ENCODE measurements at places on chromosomes 2 and 18. TPM values are rescaled to one million over a fixed set of nuclear protein-coding genes. Genes with fewer than 3 reads are reported as not detected.

- peaks cover 4% of the 10 kb centered on the region for H3K36me3 ChIP-seq
- no peak overlapping the region for H3K4me3 ChIP-seq
- no peak overlapping the region for H3K27ac ChIP-seq
- peaks cover 6% of the 10 kb centered on the region for H3K4me1 ChIP-seq
- H3K27me3 ChIP-seq: no peaks in the 10 kb centered on the region
Observed at GRCh38 chr2:145116834-145117725, 597.2 kb upstream of the ZEB2 start.

GRCh38 chr2:64189167-64189566 is 44.9 kb upstream of the PELI1 start:
- no peak overlapping the region for H3K4me3 ChIP-seq
- no peaks in the 10 kb centered on the region for H3K27me3 ChIP-seq
- no peak overlapping the region for H3K27ac ChIP-seq
- H3K36me3 ChIP-seq: no peaks in the 10 kb centered on the region

GRCh38 chr2:214376618-214377285 is 34.1 kb upstream of the VWC2L start:
- no peaks in the 10 kb centered on the region for H3K27me3 ChIP-seq
- no peak overlapping the region for H3K4me3 ChIP-seq
- DNase-seq: no peak
- no peak overlapping the region for H3K27ac ChIP-seq
- H3K36me3 ChIP-seq: no peaks in the 10 kb centered on the region

DNA sequence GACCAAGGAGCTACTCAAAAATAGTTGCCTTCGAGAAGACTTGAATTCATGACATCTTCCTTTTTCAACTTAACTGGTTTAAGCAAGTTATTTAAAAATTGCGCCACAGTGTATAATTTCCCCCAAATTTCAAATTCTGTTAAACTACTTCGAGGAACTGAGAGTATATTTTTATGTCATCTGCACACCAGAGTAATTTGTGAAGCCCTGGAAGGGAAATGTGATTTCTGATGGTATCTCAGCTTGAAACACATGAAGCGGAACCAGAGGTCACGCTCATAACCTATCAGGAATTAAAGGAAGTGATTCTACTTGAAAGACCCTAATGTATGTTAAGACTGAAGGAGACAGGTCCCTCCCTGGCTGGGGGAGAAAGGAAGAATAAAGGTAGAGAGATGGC is 33.9 kb upstream of the DARS1 start:
- H3K27ac ChIP-seq: no peak overlapping the region
- peaks cover 5% of the 10 kb centered on the region for H3K36me3 ChIP-seq
- peaks cover 4% of the 10 kb centered on the region for H3K4me1 ChIP-seq
- no peak for DNase-seq

GRCh38 chr2:99389371-99389770 is 52.2 kb downstream of the EIF5B start:
- no peak for DNase-seq
- H3K27ac ChIP-seq: no peak overlapping the region
- no peaks in the 10 kb centered on the region for H3K27me3 ChIP-seq
- H3K4me3 ChIP-seq: no peak overlapping the region
- H3K4me1 ChIP-seq: no peaks in the 10 kb centered on the region

DNA sequence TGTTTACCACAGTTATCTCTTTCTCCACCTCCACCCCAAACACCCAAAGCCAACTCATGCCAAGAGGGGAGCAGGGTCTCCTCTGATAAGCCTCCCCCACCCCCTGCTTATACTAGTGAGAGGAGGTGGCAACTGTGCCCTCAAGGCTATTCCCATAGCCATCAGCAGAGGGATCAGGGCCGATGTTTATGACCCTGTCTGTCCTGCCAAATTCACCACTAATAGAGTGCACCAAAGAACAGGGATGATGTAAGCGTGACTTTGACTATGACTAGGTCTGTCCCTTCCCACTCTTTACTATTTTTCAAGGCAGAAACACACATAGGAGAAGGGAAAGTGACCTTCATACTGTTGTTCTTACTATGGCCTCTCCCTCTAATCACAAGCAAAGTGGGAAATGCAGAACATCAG is 74.6 kb downstream of the CLHC1 start:
- no peaks in the 10 kb centered on the region for H3K36me3 ChIP-seq
- peaks cover 30% of the 10 kb centered on the region for H3K4me1 ChIP-seq
- no peak overlapping the region for H3K4me3 ChIP-seq
- DNase-seq: peak; percentile 60
- H3K27me3 ChIP-seq: no peaks in the 10 kb centered on the region
- H3K27ac ChIP-seq: peak overlapping the region; percentile 54

GRCh38 chr2:54208364-54209240 is 47.4 kb downstream of the TSPYL6 start:
- H3K4me3 ChIP-seq: no peak overlapping the region
- H3K36me3 ChIP-seq: no peaks in the 10 kb centered on the region
- no peaks in the 10 kb centered on the region for H3K27me3 ChIP-seq
- no peak overlapping the region for H3K27ac ChIP-seq

DNA sequence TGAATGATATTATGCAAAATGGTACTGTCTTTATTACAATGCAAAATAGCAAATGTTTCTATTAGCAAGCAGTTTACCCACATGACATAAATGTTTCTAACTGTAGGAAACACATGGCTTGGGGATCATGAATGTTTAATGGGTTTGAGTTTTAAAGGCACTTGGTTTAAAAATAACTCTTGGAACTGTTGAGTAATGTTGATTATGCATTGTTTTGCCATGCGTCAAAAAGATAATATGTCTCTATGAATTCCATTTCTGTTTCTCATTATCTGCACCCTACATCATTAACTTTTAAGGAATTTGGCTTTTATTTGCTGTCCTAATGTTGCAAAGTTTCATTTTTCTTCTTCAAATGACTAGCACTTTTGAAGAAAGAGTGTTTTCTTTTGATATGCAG is 1355.5 kb downstream of the SUCLG1 start:
- peaks cover 8% of the 10 kb centered on the region for H3K4me1 ChIP-seq
- H3K27ac ChIP-seq: peak overlapping the region; percentile 65
- DNase-seq: peak; percentile 30
- no peaks in the 10 kb centered on the region for H3K36me3 ChIP-seq

DNA sequence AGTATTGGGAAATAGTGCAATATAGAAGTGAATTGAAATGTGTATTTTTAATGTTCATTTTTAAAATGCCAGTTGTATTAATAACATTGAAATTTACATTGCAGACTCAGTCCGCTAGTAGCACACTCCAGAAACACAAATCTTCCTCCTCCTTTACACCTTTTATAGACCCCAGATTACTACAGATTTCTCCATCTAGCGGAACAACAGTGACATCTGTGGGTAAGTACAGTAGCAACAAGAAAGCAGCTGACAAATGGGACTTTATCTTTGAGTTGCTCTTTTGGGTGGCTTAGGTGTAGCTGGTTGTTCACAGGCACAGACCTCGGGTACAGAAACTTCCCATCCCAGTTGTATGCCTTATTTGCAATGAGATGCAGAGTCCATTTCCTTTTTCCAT is 118.2 kb upstream of the IL1R2 start:
- H3K4me3 ChIP-seq: no peak overlapping the region
- no peaks in the 10 kb centered on the region for H3K4me1 ChIP-seq

GRCh38 chr2:67318993-67319481 is 78.1 kb upstream of the ETAA1 start:
- H3K27ac ChIP-seq: no peak overlapping the region
- no peak for DNase-seq
- H3K4me3 ChIP-seq: no peak overlapping the region
- no peaks in the 10 kb centered on the region for H3K27me3 ChIP-seq

GRCh38 chr2:218567797-218568189 is 358 bp downstream of the USP37 start:
- peak overlapping the region; percentile 86 for H3K27ac ChIP-seq
- H3K27me3 ChIP-seq: no peaks in the 10 kb centered on the region
- H3K4me1 ChIP-seq: peaks cover 40% of the 10 kb centered on the region
- H3K4me3 ChIP-seq: peak overlapping the region; percentile 92
- peaks cover 16% of the 10 kb centered on the region for H3K36me3 ChIP-seq

DNA sequence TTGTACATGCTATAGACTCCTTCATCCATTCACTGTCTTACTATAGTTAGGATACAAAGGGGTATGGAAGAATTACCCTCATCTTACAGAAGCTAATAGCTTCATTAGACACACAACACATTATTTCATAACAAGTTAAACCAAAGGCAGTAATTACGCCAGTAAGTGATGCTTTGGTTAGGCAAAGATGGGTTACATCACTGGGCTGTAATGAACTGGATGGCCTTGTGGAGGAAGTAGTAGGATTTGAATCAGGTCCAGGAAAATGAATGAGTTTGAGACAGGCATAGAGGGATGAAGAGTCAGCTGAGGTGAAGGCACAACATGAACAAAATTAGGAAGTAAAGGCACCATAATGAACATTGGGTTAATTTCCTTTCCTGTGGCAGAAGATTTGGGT is 80.1 kb downstream of the SOCS6 start:
- H3K27me3 ChIP-seq: no peaks in the 10 kb centered on the region
- peak; percentile 50 for DNase-seq
- H3K27ac ChIP-seq: no peak overlapping the region
- no peak overlapping the region for H3K4me3 ChIP-seq
- peaks cover 41% of the 10 kb centered on the region for H3K4me1 ChIP-seq
- no peaks in the 10 kb centered on the region for H3K36me3 ChIP-seq

GRCh38 chr2:156473445-156473844 is 37.3 kb downstream of the GPD2 start:
- H3K27me3 ChIP-seq: no peaks in the 10 kb centered on the region
- peak overlapping the region; percentile 77 for H3K27ac ChIP-seq
- peaks cover 29% of the 10 kb centered on the region for H3K4me1 ChIP-seq
- no peak for DNase-seq
- no peak overlapping the region for H3K4me3 ChIP-seq

GRCh38 chr2:69227716-69228115 is 159.3 kb downstream of the GFPT1 start:
- no peak overlapping the region for H3K4me3 ChIP-seq

DNA sequence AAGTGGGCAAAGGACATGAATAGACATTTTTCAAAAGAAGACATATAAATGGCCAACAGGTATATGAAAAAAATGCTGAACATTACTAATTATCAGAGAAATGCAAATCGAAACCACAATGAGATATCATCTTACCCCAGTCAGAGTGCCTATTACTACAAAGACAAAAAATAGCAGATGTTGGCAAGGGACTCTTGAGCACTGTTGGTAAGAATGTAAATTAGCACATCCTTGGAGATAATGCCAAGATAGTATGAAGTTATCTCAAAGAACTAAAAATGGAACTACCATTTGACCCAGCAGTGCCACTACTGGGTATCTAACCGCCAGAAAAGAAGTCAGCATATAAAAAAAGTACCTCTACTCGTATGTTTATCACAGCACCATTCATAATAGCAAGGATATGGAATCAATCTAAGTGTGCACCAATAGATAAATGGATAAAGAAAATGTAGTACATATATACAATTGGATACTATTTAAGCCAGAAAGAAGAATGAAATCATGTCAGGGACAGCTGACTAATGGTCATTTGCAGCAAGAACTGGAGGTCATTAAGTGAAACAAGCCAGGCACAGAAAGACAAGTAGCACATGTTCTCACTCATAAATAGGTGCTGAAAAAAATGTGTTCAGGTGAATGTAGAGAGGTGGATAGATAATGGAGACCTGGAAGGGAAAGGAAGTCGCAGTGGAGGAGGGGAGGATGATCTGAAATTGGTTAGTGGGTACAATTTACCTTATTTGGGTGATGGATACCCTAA is 141.7 kb upstream of the B3GNT2 start:
- H3K4me3 ChIP-seq: no peak overlapping the region
- no peaks in the 10 kb centered on the region for H3K27me3 ChIP-seq
- peaks cover 6% of the 10 kb centered on the region for H3K36me3 ChIP-seq
- H3K4me1 ChIP-seq: no peaks in the 10 kb centered on the region
- no peak overlapping the region for H3K27ac ChIP-seq

GRCh38 chr18:53798516-53798915 is 426.0 kb downstream of the MBD2 start:
- H3K27ac ChIP-seq: no peak overlapping the region
- no peaks in the 10 kb centered on the region for H3K27me3 ChIP-seq

DNA sequence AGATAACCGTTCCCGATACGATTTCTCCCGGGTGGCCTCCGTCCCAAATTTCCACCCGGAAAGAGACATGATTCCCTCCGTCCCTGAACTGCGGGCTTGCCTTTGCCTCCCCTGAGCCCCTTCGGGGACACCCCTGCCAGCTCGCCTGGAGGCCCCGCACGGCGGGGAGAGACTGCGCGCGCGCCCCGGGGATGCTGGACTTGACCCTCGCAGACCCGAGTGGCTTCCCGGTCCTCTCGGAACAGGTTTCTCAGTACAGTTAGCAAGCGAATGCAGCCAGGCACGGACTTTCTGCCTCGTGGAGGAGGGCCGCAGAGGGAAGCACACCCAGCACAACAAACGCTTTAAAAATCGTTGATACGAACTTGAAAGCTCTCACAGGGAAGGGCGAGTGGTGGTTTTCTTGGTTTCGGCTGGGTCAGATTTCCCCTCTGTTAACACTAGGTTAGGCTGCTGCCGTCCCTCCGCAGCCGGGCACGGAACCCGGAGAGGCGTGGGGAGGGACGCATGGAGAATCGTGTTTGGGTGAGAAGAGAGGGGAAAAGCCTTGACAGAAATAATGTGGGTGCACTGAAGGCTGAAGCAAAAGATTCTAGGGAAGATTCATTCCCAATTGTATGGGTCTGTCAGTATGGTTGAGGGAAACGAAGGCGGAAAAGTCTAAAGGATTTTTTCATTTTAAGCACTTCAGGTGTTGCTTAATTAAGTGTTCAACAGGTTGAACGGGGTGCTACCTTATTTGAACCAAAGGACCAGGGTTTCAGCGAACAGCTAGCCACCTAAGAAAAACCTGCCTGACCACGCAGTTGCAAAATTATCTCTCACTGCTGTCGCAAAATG is 916 bp downstream of the TNFRSF11A start:
- H3K4me3 ChIP-seq: peak overlapping the region; percentile 75
- peaks cover 18% of the 10 kb centered on the region for H3K4me1 ChIP-seq
- no peaks in the 10 kb centered on the region for H3K36me3 ChIP-seq
- peak; percentile 18 for DNase-seq

DNA sequence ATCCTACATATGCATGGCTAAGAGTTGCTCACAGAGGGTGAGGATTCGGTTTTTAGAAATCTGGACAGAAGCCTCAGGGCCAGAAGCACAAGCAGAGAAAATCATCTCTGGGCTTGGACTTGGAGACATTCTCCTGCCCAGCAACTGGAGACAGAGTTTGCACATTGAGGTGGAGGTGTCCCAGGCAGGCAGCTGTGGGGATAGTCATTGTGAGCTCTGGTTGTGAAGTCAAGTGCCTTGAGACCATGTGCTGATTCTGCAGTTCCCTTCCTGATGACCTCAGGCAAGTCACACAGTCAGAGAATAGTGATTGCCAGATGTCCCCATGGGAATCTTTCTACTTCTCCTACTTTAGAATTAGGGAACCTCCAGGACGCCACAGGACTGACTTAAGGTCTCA is 108.4 kb upstream of the LDAH start:
- peaks cover 11% of the 10 kb centered on the region for H3K27me3 ChIP-seq
- no peak for DNase-seq
- no peak overlapping the region for H3K27ac ChIP-seq
- no peaks in the 10 kb centered on the region for H3K36me3 ChIP-seq
- no peaks in the 10 kb centered on the region for H3K4me1 ChIP-seq

TRAF3IP1 gene
- total RNA-seq: 30.1 TPM

CCDC150 gene
- total RNA-seq: 5.5 TPM

CYS1 gene
- not detected for total RNA-seq

PROKR1 gene
- total RNA-seq: not detected

GKN1 gene
- not detected for total RNA-seq

PLCD4 gene
- total RNA-seq: 0.40 TPM

RUFY4 gene
- total RNA-seq: not detected

MPP4 gene
- total RNA-seq: not detected

KATNAL2 gene
- 2.1 TPM for total RNA-seq

DHRS9 gene
- total RNA-seq: not detected

RFX8 gene
- not detected for total RNA-seq

Data from MCF 10A (cell line).